ENCODE measurements at places on chromosomes 6 and 20.

DNA sequence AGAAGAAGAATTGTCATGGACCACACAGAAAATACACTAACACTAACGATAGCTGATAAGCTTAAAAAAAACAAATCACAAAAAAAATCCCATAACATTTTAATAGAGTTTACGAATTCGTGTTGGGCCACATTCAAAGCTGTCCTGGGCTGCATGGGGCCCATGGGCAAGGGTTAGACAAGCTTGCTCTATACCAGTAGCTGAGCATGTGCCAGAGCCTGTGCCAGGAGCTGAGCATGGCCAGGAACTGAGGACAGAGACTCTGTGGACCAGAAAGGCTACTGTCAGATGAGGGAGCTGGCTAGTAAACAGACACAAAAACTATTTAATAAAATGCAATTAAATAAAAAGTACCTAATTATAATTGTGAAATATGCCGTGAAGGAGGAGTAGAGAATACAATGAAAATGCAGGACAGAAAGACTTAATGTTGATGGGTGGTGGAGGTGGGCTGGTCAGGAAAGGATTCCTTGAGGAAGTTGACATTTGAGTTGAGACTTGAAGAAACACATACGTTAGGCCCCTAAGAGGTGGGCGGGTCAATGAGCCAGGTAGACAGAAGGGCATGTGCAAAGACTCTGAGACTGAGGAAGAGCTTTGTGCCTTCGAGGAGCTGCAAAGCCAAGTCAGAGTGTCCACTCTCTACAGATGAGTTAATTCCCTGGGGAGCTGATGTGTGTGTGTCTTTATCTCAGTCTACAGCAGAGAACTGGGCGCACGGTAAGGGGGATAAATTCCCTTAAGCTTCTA lies 66.1 kb downstream of the JPH2 start:
- no peak for DNase-seq

DNA sequence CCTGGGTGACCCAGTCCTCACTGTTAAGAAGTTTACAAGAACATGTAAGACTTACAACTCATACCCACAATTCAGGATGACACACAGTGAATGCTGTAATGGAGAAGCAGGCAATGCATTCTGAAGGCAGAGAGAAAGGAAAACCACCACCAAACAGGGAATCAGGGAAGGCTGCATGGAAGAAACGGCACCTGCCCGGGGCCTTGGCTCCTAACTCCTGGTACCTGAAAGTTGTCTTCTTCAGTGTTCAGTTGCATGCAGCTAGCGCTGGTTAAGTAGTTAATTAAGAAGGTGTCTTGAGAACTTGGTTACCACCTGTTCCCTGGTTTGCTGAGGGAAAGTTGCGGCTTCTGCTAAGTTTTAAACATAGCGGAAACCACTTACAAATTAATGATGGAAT lies 57.2 kb downstream of the GPR6 start:
- DNase-seq = no peak

- DNase-seq = no peak
Measured at GRCh38 chr20:25039697-25040437, 18.1 kb downstream of the ACSS1 start.

DNA sequence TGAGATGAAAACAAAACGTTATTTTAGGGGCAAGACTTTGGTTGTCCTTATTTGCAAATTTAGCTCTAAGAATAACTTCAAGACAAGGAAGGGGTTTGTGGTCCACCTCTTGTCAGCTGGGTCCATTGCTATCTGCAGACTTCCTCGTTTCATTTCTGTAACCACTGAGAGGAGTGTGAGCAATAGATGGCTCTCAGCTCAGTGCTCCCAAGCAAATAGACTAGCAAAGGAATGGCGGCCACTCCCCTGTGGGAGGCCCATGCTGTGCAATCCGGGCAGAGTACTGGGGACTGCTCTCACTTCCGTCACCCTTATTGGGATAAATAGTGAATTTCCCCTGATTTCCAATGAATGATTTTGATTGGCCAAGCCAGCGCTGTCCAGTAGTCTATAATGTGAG lies 176.6 kb downstream of the ZDHHC14 start:
- peak; percentile 15 for DNase-seq

- DNase-seq = no peak
Measured at GRCh38 chr6:128047989-128048388, 147.1 kb upstream of the THEMIS start.

GRCh38 chr20:9609887-9610502 lies 95.6 kb downstream of the LAMP5 start:
- DNase-seq = peak; percentile 65

GRCh38 chr20:35243986-35244385 lies 17.5 kb downstream of the MMP24 start:
- DNase-seq = no peak

DNA sequence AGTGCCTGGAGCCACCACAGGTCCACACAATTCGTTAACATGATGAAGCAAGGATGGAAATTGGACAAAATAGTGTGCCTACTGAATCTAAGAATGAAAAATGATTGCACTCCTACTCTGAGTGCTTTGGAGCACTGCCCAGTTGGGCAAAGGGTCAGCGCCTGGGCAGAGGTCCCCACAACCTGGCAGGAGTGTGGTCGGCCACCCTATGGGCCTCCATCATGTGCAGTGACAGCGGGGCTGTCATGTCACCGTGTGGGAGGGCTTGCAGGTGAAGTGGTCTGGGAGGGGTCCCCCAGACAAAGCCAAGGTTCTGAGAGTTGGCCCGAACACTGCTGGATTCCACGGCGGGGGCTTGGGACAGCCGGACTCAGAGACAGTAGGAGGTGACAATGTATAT lies 36.2 kb upstream of the CD93 start:
- DNase-seq = no peak

GRCh38 chr6:105982761-105983540 lies 103.2 kb upstream of the PRDM1 start:
- DNase-seq = peak; percentile 77

- DNase-seq = no peak
Measured at GRCh38 chr6:1215884-1216487, 95.9 kb upstream of the FOXQ1 start.

DNA sequence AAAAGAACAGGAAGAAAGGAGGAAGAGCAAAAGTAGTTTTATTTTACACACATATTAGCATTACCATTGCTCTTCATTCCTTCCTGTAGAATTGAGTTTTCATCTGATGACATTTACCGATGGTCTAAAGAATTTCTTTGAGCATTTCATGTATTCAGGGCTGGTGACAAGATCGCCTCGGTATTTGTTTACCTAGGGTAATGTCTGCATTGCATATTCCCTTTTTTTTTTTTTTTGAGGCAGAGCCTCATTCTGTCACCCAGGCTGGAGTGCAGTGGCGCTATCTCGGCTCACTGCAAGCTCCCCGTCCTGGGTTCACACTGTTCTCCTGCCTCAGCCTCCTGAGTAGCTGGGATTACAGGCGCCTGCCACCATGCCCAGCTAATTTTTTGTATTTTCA lies 19.3 kb downstream of the RAB22A start:
- DNase-seq = no peak

DNA sequence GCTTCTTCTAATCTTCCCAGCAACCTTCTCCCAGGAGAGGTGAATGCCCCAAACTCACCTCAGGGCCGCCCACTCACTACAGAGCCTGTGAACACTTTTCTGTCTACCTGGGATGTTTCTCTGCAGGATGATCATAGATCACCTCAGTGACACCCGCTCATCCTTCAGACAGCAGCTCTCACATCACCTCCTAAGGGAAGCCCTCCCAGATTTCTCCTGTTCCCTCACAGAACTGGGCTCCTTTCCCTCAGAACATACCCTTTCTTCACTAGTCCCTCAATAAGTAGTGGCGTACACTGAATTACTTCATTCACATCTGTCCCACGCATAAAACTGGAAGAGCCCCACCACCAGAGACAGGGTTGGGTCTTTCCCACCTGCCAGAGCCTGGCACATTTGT lies 57.8 kb downstream of the CDK5RAP1 start:
- DNase-seq = no peak

DNA sequence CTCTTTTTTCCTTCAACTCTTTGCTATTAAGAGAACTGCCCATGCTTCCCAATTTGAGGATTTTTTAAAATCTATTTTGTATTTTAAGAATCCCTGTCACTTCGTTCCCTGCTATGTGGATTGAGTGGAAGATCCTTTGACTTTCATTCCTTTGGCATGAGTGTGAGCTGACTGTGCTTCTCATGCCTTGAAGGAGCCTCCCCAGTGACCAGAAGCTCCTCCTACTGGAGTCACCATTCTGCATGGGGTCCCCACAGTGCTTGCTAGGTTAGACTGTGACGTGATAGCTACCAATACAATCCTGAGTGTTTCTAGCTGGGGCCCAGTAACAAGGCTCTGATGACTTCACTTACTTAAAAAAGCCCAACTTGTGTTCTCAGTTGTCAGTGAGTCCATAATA lies 104.4 kb upstream of the LAMP5 start:
- no peak for DNase-seq

- no peak for DNase-seq
Measured at GRCh38 chr20:62829231-62830230, 12.7 kb downstream of the COL9A3 start.

GRCh38 chr6:159017757-159018559 lies 18.0 kb upstream of the RSPH3 start:
- peak; percentile 85 for DNase-seq

DNA sequence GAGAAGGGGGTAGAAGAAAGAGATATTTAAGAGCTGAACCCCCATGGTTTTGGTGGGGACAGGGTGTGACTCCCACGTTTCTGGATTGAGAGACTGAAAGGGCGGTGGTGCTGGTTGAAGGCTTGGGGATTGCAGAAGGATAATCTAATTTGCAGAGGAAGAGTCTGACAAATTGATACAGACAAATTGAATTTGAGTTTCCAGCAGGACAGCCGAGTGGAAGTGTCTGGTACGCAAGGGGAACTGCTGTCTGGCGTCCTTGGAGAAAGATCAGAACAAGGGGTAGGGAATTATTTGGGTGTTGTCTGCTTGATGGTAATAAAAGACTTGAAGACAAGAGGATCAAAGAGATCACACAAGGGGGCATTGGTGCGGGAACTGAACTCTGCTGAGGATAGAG lies 40.5 kb upstream of the MDGA1 start:
- no peak for DNase-seq

GRCh38 chr20:62635852-62636251 lies 6.5 kb upstream of the SLCO4A1 start:
- no peak for DNase-seq

- DNase-seq = no peak
Measured at GRCh38 chr20:54254596-54254995, 46.7 kb downstream of the PFDN4 start.

DNA sequence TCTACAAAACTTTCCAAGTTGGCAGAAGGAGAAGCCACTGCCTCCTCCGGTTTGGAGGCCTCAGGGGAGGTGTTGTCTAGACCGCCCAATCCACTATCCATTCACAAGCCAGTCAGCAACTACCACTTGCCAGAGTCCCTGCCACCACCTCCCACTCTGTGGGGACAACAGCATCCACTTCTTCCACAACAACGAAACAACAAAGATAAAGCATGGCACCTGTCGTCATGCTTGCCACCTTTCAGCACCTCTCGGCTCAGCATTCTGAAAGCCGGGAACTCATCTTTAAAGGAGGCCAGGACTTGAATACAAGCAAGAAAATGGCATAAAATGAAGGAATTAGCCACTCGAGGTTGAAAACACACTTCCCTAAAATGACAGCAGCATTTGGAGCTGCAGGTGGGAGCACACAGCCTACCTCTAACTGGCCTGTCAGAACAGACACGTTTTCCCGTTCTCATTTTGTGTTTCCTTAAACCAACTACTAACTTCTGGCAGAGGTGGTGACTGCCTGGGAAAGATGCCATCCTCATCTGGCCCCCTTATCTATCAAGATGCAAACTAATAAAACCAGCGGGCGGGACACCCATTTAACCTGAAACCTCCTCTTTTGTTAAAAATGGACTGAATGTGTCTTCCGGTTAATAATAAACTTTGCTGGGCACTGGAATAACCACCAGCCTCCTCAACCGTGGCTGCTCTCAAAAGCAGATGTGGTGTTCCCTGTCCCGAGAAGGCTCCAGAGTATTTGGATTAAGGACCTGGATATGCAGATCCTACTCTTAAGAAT lies 21.7 kb downstream of the YTHDF1 start:
- DNase-seq = no peak

- DNase-seq = no peak
Measured at GRCh38 chr6:16903470-16903869, 142.2 kb upstream of the ATXN1 start.

- no peak for DNase-seq
Measured at GRCh38 chr6:29925321-29925720, 17.0 kb upstream of the HLA-A start.

- DNase-seq = no peak
Measured at GRCh38 chr20:49642816-49643215, 70.9 kb downstream of the B4GALT5 start.

- DNase-seq = peak; percentile 18
Measured at GRCh38 chr6:62283796-62284411, 2.1 kb downstream of the KHDRBS2 start.

DNA sequence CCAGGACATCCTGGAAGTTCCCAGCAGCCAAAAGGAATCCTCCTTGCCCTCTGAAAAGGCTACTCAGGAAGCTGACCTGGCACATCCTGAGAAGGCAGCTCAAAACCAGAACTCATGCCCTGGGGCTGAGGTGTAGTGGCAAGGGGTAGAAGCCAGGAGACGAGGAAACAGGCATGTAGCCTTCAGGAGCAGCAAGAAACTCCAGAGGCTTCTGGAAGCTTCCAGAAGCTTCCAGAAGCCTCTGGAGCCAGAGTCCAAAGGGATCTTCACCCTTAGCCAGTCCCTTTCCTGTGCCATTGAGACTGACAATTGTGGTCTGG lies 43.9 kb downstream of the BMP7 start:
- DNase-seq = no peak

DNA sequence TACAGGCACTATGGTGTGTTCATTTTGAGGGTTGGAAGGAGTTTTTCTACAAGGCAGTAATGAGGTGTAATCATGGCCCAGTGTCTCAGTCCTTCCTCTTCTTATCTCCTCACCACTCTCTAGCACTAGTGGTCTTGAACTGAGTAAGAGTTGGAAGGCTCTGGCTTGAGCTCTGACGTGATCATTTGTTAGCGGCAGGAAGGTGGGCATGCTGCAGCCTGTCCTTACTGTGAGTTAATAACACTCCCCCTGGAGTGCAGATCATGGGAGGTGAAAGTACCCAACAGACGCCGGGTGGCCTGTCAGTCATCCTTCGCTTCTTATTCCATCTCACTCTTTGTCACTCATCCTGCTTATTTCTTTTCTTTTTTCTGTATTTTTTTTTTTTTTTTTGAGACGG lies 356.9 kb downstream of the CDKAL1 start:
- no peak for DNase-seq

DNA sequence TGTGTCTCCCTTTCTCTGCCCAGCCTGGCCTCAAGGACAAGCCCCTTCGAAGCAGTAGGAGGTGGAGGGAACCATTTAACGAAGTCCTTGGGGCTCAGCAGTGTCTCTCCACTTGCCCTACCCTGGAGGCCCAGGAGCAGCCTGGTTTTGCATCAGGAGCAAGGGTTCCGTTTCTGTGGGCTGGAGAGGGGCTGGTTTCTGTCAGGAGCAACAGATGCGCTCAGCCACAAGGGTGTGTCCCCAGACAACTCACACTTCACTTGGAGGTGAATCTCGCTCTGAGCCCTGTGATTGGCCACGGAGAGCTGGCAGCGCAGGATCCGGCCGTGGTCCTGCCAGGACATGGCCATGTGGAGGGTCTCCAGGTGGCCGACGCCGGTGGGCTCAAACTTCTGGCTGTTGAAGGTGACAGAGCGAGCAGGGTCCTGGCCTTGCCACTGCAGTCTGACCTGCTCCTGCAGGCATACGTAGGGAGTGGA lies 6.9 kb downstream of the SIGLEC1 start:
- DNase-seq = no peak
